ENCODE measurements at places on chromosomes 13 and 19. TPM values are rescaled to one million over a fixed set of nuclear protein-coding genes. Genes with fewer than 3 reads are reported as not detected.

ZNF813 gene
- total RNA-seq: 2.9 TPM

EPSTI1 gene
- 4.8 TPM for total RNA-seq

DNA sequence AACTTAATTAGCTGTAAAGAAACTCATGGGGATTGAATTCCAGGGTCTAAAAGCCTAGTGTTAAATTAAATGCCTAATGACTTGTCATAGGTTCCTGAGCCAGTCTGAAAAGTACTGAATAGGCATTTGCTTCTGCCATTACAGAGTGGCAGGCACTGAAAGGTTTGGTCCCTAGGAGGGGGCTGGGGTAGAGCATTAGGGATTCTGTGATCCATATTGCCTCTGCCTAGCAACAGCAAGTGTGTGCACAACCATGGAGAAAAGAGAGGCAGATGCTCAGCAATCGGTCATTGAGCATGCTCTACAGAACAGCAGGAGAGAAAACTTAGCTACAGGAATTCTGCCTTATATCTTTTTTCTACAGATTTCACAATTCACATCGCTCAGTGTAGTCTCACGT, 133.5 kb downstream of the TRPC4 start:
- H3K27me3 ChIP-seq: no peaks in the 10 kb centered on the region
- no peak for DNase-seq
- H3K4me1 ChIP-seq: peaks cover 6% of the 10 kb centered on the region
- H3K27ac ChIP-seq: no peak overlapping the region
- H3K36me3 ChIP-seq: no peaks in the 10 kb centered on the region

GRCh38 chr13:40613192-40613818, 53.1 kb downstream of the FOXO1 start:
- H3K27me3 ChIP-seq: no peaks in the 10 kb centered on the region
- H3K4me1 ChIP-seq: no peaks in the 10 kb centered on the region
- peak overlapping the region; percentile 68 for H3K27ac ChIP-seq
- no peaks in the 10 kb centered on the region for H3K36me3 ChIP-seq
- no peak overlapping the region for H3K4me3 ChIP-seq
- DNase-seq: peak; percentile 79

GRCh38 chr19:13207846-13208671, 57.8 kb downstream of the IER2 start:
- H3K36me3 ChIP-seq: no peaks in the 10 kb centered on the region
- DNase-seq: peak; percentile 74
- peak overlapping the region; percentile 54 for H3K4me3 ChIP-seq
- peak overlapping the region; percentile 64 for H3K27ac ChIP-seq
- H3K27me3 ChIP-seq: no peaks in the 10 kb centered on the region

- H3K4me3 ChIP-seq: no peak overlapping the region
- no peaks in the 10 kb centered on the region for H3K36me3 ChIP-seq
- no peak overlapping the region for H3K27ac ChIP-seq
- no peaks in the 10 kb centered on the region for H3K4me1 ChIP-seq
- no peak for DNase-seq
Observed at GRCh38 chr13:113920606-113921286, 53.1 kb downstream of the C13orf46 start.

DNA sequence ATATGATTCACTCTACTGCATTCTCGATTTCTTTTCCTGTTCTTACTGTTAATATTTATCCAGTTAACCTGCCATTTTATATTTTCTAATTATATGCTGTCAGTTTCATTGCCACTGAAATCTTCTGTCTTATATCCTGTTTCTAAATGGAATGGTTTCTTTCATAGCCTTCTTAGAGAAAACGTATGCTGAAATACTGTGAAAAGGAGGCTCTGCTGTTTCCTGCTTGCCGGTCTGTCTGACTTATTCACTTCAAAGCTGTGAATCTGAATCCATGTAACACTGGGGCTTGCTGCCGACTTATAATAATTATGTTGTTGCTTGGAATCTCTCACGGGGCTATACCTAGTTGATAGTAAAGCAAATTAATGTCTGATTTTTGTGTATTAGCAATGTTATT, 80.0 kb downstream of the GPR12 start:
- no peaks in the 10 kb centered on the region for H3K4me1 ChIP-seq
- no peak overlapping the region for H3K27ac ChIP-seq
- H3K36me3 ChIP-seq: peaks cover 10% of the 10 kb centered on the region
- DNase-seq: no peak
- no peaks in the 10 kb centered on the region for H3K27me3 ChIP-seq

Data from sigmoid colon (tissue), 7 donors.